T-helper 17 cell (primary cell): ENCODE measurements at places on chromosomes 6 and 20.
A peak's percentile ranks its signal among the peaks of the same experiment; 100 is the strongest.

DNA sequence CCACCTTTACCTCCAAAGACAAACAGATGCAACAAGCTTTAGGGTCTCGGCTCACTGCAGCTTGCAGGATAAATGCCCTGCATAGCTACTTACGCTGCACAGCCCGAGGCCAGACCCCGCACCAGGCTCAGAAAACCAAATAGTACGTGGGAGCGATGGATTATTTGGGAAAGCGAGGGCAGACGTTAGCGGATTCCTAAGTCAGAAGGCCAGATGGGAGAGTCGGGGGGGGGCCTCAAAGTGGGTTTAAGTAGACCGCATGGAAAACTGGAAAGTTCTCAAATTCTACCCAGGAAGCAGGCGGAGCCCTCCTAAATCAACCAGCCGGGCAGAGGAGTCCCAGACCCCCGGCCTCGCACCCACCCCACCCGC lies 382 bp downstream of the SFT2D1 start:
- peaks cover 5% of the 10 kb centered on the region for H3K36me3 ChIP-seq
- peaks cover 6% of the 10 kb centered on the region for H3K27me3 ChIP-seq
- DNase-seq: no peak
- H3K4me1 ChIP-seq: peaks cover 17% of the 10 kb centered on the region

DNA sequence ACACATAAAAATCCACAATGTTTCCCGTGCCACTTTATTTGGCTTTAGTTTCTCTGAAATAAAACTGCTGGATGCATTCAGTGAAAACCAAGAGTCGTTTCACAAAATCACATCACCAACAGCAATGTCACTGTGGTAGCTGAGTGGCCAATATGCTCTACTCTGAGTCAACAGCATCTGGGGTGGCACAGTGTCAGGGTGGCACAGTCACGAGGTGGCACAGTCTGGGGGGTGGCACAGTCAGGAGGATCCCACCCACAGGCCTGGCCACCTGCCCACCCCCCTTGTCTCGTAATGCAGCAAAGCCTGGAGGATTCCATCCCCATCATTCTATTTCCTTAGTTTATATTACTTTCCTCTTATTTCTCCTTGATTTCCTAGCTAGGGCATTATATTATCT lies 87.0 kb downstream of the ANKRD60 start:
- peaks cover 2% of the 10 kb centered on the region for H3K4me1 ChIP-seq
- no peak overlapping the region for H3K4me3 ChIP-seq
- no peaks in the 10 kb centered on the region for H3K36me3 ChIP-seq
- H3K27me3 ChIP-seq: peaks cover 74% of the 10 kb centered on the region
- no peak overlapping the region for H3K27ac ChIP-seq

GRCh38 chr6:135226537-135226936 lies 45.4 kb downstream of the MYB start:
- no peak overlapping the region for H3K4me3 ChIP-seq
- H3K27me3 ChIP-seq: peaks cover 8% of the 10 kb centered on the region
- no peak for DNase-seq
- H3K36me3 ChIP-seq: peaks cover 2% of the 10 kb centered on the region
- peaks cover 16% of the 10 kb centered on the region for H3K4me1 ChIP-seq
- no peak overlapping the region for H3K27ac ChIP-seq

DNA sequence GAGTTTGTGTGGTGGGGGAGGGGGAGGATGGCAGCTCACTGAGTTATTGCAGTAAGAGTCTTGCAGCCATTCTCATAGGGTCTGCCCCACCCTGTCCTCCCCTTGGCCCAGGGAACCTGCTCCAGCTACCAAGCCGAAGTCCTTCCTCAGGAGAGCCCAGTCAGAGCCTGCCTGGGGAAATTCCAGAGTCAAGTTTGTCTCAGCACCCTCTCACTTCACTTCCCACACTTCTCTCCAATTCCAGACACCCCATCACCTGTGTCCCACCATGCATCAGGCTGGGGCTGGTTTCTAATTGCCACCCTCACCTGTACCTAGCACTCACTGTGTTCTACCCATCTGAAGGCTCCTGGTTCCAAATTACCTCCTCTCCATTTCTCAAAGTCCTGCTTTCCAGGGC lies 10.3 kb upstream of the SLC22A16 start:
- H3K4me1 ChIP-seq: no peaks in the 10 kb centered on the region
- DNase-seq: no peak
- H3K27me3 ChIP-seq: peaks cover 42% of the 10 kb centered on the region
- no peak overlapping the region for H3K4me3 ChIP-seq
- H3K27ac ChIP-seq: no peak overlapping the region
- H3K36me3 ChIP-seq: no peaks in the 10 kb centered on the region

- H3K27ac ChIP-seq: peak overlapping the region; percentile 96
- peak overlapping the region; percentile 88 for H3K4me3 ChIP-seq
- peak; percentile 25 for DNase-seq
- H3K27me3 ChIP-seq: peaks cover 8% of the 10 kb centered on the region
- H3K4me1 ChIP-seq: peaks cover 78% of the 10 kb centered on the region
- peaks cover 21% of the 10 kb centered on the region for H3K36me3 ChIP-seq
These were observed 11.6 kb downstream of the TNFAIP3 start for GRCh38 chr6:137878486-137879285.

DNA sequence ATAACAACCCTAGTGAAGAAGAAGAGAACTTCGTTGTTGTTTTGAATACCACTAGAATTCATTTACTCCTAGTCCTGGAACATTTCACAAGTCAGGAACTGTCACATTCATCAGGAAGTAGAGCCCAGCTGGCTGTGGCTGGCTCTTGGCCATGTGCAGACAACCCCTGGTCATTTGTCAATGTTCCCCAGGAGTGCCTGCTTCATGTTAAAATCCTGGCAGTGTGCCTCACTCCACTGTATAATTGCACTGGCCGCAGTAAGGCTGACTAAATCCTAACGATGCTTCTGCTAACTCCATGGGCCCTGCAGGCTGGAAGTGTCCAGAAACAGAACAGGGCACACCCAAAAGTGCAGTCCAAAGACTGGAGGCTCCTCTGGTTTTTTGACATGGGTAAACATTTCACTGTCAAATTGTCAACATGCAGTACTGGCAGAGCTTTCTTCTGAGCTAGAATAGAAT lies 41.5 kb upstream of the ADGRF1 start:
- no peaks in the 10 kb centered on the region for H3K4me1 ChIP-seq
- H3K27ac ChIP-seq: no peak overlapping the region
- H3K27me3 ChIP-seq: peaks cover 26% of the 10 kb centered on the region

DNA sequence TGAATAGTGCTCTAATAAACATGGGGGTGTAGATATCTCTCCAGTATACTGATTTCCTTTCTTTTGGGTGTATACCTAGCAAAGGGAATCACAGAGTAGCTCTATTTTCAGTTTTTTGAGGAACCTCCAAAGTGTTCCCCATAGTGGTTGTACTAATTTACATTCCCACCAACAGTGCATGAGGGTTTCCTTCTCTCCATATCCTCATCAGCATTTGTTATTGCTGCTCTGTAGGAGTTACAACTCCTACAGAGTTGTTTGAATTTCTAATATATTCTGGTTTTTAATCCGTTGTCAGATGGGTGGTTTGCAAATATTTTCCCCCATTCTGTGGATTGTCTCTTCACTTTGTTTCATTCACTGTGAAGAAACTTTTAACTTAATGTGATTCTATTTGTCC lies 207.9 kb downstream of the FUT9 start:
- no peaks in the 10 kb centered on the region for H3K4me1 ChIP-seq
- no peaks in the 10 kb centered on the region for H3K36me3 ChIP-seq
- H3K4me3 ChIP-seq: no peak overlapping the region
- no peak for DNase-seq
